Stimulated activated CD8-positive, alpha-beta memory T cell treated with anti-CD3 and anti-CD28 coated beads, Interleukin-12 subunit alpha, Interleukin-12 subunit beta, amount 100 ng/mL, for 1 hour (primary cell): ENCODE measurements at places on chromosomes 1 and 21.

DNA sequence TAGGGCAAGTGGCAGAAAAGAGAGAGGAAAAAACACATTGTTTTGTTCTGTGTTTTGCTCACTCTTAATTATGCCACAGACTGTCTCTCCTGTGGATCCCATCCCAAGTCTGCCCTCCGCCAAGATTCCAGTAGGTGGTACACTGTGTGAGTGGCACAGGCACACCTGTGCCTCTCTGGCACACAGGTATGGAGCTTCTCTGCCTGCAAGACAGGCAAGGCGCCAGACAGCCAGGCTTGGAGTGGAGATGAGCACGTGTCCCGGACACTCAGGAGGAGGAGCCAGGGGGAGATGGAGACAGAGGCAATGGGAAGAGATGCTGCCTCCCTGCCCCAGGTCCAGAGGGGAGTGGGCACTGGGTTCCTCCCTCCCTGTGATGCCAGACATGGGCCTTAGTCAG lies 6.5 kb upstream of the GRIK3 start:
- no peak for DNase-seq

DNA sequence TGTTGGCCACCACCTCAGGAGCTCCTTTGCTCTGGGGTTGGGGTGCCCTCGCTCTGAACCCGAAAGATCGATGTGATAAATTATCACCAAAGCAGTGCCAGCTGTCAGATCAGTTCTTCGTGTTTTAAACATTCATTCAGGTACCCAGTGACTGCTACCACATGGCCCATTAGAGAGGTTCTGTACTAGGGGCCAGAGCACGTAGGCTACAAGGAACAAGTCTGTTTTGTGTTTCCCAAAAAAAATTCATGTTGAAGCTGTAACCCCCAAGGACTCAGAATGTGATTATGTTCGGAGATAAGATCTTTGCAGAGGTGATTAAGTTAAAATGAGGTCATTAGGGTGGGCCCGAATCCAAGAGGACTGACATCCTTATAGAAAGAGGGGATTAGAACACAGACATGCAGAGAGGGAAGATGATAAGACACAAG lies 526.9 kb downstream of the NPHP4 start:
- no peak for DNase-seq

DNA sequence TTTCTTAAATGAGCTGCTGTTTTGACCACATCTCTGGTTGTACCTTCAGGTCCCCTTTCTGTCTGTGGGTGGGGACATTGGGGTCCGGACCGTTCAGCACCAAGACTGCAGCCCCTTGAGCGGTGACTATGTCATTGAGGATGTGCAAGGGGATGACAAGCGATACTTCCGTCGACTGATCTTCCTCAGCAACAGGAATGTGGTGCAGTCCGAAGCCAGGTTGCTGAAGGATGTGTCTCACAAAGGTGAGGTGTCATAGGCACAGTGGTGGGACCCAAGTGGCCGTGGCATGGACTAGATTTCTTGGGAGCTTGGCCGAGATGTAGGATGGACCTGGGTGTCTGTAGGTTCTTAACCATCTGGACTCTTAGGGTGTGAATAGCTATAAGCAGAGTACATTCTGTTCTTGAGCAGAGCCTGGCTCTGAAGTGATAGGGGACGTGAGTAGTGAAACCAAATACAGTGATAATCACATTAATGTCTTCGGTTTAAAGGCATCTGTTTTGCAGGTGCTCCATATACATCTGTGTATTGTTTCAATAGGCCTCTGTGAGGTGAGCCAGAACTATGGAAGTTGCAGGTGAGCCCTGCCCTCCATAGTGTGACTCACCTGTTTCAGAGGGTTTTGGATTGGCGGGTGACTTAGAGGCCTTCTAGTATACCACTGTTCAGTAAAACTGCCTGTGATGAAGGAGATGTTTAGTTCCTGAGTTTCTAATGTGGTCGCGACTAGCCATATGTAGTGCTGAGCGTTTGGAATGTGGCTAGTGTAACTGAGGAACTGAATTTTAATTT lies 6.4 kb downstream of the METTL13 start:
- DNase-seq: no peak

- DNase-seq: no peak
Observed at GRCh38 chr1:246081138-246081702, 425.9 kb downstream of the SMYD3 start.

GRCh38 chr1:182173808-182174512 lies 112.4 kb upstream of the ZNF648 start:
- no peak for DNase-seq

- DNase-seq: no peak
Observed at GRCh38 chr1:8154621-8155052, 128.5 kb upstream of the ERRFI1 start.

DNA sequence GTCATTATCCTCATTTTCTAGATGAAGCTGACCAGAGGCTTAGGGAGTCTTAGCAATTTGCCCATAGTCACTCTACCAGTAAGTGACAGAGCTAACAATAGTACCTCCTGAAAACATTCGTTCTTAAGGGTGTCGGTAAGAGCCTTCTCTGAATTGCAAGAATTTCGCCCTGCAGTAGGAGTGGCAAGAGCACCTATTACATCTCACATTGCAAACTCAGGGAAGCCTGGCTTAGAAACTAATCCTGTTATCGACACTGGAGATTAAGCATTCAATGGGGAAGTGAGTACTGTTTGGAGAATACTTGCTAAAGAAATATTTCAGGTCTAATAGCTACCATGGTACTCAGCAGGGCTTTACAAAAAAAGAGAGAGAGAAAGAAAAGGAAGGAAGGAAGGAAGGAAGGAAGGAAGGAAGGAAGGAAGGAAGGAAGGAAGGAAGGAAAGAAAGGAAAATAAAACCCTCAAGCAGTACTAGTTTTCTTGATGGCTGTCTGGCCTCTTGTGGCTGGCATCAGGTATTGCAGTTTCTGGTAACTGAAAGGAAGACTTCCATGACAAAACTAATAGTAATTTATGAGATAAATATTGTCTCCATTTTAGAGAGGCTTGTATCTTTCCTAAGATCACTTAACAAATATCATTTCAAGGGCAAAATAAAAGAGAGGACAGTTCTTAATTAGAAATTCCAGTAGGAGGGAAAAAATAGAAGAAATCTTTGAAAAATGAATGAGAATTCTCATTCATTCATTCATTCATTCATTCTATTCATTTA lies 10.4 kb downstream of the C1orf226 start:
- DNase-seq: no peak
